Stimulated activated CD8-positive, alpha-beta memory T cell treated with anti-CD3 and anti-CD28 coated beads, Interleukin-2, amount 100 ng/mL, for 1 hour (primary cell): ENCODE measurements at places on chromosomes 7 and 10.

DNA sequence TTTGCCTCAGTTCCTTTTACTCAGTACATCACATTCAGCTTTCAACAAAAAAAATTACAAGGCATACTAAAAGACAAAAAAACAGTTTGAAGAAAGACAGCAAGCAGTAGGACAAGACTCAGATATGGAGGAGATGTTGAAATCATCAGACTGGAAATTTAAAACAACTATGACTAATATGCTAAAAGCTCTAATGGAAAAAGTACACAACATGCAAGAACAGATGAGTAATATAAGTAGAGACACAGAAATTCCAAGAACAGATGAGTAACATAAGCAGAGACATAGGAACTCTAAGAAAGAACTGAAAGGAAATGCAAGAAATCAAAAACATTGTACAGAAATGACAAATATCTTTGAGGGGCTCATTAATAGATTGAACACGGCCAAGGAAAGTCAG is 402.6 kb downstream of the NEBL start:
- DNase-seq: no peak

DNA sequence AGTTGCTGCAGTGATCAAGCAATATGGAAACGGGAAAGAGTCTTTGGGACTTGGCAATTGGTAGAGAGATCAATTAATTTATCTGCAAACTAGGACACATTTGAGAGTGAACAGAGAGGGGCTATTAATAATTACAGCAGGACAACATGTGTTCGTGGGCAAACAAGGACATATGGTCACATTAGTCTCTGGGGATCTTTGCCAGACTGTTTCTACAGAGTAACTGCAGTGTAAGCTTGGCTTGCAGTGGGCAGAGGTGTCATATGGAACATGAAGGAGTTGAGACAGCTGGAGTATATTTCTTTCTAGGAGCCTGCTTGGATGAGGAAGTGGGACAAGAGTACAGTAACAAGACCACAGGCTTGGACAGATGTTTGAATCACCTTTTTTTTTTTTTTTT is 232.1 kb upstream of the LYZL1 start:
- DNase-seq: no peak

DNA sequence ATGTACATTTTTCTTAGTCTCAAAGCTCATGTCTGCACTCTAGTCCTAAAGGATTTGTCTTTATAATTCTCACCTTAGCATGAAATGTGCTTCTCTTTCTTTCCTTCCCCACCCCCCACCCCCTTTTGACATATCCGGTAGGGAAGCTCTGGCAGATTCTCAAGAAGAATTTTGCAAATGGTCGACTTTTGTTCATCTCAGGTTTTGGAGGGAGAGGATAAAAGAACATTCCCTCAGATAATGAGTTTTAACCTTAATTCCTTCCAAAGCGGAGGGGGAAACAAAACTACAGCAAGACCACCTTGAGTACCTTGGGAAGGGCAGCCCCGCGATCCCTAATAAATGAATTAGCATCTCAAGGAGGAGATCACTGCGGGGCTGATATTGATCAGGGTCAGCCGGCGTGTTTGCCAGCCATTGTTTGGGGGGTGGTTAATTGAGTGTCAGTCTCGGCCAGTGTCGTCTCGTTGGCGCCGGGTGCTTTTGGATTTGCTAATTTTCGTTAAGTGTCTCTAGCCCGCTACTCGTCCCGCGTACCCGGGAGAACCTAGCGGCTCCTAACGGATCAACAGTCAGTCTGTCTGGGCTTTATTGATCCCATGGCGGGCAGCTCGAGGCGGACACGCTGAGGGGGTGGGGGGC is 874 bp upstream of the BAMBI start:
- no peak for DNase-seq

- no peak for DNase-seq
Observed at GRCh38 chr7:43761938-43762692, 3.6 kb downstream of the BLVRA start.

DNA sequence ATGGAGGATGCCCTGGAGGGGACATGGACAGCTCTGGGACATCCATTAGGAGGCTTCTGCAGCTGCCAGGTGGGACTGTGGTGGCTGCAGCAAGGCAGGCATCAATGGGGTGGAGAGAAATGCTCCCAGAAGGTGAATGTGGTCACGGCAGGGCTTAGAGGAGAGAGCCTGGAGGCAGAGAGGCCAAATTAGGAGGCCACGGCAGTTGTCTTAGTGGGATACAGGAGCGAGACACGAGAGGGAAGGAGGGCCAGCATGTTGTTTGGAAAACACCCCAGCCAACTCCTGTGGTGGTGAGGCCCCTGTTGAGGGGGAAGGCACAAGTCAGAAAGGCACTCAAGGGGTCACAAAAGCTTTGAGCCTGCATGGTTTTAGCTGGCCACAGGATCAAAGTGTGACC is 14.6 kb upstream of the ECHDC3 start:
- no peak for DNase-seq

GRCh38 chr10:11255796-11256444 is 238.2 kb downstream of the CELF2 start:
- no peak for DNase-seq

DNA sequence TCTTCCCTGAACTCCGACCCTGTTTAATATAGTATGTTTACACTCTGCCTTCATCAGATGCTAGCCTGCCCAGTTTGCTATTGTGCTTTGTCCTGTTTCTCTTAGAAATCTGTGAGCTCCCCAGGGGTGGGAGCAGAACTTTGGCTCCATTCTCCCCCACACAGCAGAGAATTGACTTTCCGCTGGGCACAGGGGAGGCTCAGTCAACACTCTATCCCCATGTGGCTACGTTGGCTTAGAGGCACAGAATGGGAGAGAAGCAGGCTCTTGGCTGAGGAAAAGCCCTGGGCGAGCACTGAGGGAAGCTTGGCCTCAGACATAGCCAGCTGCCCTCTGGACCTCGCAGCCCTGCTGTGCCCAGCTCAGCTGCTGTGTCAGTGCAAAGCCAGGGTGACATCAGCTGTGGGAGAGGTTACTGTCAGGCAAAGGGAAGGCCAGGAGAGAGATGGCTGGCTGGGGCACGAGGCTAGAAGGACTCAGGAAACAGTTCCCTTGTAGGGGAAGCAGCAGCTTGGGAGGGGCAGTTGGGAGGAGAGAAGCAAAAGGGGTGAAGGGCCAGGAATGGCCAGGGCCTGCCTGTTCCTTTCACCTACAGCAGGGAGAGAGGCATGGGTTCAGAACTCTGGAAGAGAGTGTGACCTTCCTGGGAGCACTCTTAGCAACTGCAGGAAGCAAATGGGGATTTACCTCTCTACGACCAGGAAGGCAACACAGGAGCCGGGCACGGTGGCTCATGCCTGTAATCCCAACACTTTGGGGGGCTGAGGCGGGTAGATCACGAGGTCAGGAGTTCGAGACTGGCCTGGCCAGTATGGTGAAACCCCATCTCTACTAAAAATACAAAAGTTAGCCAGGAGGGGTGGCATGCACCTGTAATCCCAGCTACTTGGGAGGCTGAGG is 5.8 kb upstream of the SCD start:
- DNase-seq: no peak

GRCh38 chr10:113187063-113187777 is 237.2 kb downstream of the TCF7L2 start:
- no peak for DNase-seq

DNA sequence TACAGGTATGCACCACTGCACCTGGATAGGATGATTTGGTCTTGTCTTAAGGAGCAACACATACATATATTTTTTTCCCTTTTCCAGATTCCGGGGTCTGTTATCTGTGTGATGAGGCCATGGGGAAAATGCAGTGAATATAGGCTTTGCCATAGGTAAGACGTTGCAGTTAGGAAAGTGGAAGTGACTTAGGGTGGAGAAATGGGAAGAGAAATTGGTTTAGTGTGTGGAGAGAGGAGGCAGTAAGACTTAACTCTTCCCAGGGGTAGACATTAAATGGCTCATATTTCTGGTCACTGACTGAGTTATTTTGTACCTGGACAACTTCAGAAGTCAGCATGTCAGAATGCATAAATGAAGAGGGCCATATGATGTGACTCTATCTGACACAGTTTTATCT is 66.7 kb downstream of the PFKFB3 start:
- DNase-seq: no peak

DNA sequence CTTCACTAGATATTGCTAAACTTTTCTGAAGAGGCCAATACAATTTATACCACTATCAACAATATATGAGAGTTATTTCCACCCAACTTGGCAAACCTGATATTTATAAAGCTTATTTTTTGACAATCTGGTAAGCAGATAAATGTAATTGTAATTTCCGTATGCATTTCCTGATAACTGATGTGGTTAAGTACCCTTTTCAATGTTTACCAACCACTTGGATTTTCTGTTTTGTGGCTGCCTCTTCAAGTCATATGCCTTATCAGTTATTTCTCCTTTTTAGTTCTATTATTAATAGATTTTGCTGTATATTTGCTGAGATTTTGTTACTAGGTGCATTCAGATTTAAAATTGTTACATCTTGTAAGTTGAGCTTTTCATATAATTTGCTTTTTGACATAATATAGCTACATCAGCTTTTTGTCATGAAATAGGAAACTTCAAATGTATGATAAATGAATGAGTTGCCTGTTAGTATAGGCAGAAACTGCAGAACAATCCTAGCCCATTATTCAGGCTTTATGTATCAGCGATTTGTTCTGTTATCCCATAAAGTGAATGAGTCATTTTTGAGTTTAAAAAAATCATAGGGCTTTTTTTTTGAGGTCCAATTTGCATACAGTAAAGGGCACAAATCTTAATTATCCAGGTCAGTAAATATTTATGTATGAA is 11.5 kb downstream of the SGPL1 start:
- DNase-seq: no peak

DNA sequence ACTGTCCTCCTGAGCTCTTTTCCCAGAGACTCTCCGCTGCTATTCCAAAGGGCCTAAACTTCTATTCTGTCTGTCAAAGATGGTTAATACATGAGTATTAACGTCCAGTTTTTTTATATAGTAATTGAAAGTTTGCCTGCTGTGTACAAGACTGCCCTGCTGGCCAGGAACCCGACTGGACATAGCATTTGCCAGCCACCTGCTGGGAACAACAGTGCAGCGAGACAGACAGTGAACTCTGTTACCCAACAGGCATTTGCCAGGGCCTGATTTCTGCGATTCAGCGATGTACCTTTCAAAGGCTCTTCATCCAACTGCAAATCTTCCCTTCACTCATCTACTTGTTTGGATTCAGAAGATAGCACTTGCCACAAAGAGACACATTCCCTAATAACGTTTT is 128.8 kb upstream of the SEM1 start:
- DNase-seq: no peak

DNA sequence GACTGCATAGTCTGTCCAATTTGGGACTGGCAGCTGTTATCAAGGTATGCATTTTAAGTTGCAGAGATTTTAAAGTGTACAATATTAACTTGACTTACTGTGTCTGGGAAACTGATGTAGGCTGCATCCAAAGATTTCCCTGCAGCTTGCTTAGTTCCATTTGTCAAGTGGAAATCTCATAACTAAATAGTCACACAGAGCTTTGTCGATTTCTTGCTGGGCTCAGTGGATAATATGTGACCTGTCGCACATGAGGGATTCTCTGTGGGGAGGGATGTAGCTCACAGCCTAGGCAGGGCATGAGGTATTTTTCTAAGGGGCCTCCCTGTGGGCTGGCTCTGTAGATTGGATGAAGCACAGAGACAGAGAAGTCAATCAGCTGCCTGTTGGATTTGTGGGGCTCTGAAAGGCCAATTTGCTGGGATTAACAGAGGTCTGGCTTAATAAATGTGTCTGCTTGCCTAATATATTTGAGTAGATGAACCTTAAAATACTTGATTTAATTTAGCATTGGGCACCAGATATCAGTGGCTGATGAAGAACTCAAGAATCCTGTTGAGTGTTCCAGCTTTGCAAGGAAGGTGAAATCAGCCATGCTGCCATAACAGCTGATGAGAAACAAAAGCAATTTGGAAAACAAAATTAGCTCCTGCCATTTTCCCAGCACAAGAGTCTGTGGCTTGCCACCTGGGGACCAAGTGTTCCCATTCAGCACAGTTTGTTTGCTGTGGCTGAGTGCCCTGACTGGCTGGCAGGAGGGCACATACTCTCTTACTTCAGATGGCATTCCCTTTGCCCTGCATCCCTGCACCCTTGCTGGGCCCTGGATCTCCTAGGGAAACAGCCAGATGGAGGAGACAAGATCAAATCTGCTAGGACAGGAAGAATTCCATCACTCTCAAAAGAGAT is 598.5 kb downstream of the SORCS3 start:
- no peak for DNase-seq

GRCh38 chr7:92934096-92934495 is 97.7 kb upstream of the CDK6 start:
- no peak for DNase-seq

DNA sequence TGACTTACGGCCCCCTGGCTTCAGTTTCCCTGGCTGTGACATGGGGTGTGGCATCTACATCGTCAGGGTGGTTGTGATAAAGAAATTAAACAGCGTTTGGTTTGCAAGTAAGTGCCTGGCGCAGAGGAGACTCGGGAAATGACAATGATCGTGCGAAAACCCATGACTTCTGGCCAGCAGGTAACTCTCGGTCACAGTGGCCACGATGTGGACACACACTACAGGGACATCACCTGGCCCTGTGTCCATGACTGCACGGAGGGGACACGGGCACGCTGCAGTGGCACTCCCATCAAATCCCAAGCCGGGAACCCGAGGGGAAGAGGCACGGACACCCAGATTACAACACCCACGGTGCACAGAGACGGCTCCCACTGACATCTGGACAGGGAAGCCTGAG is 28.7 kb downstream of the PAPOLB start:
- DNase-seq: no peak

- DNase-seq: no peak
Observed at GRCh38 chr7:141704112-141704511, 2.1 kb upstream of the DENND11 start.

DNA sequence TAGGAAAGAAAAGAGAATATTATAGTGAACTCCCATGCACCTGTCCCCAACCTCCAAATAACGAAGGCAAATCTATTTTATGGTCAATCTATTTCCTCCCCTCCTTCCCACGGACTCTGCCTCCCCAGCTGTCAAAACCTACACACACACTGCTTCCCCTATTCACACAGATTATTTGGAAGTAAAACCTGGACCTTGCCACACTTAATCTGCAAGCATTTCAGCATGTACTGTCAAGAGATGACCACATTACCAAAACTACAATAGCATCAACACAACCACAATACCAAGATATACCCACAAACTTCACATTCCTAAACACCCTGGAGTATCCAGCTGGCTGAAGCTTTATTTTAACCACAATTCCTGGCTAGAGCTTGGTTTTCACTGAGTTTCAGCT is 27.8 kb upstream of the KCNK18 start:
- DNase-seq: no peak

DNA sequence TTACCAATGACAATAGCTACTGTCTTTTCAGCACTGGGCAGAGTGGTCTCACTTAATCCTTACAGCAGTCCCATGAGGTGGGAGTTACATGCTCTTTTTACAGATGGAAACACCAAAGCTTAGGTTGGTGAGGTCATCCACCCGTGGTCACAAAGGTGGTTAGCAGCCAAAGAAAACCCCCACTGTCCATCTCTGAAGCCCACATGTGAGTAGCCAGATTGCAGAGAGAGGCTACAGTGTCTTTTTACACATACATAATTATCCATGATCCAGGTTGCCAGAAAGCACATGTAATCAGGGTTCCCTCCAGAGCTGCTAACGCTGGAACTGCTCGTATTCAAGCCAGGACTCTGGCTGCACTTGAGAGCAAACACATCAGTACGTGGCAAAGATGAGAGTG is 24.6 kb upstream of the ANKRD2 start:
- DNase-seq: no peak
